ENCODE measurements at places on chromosomes 1 and 21.

DNA sequence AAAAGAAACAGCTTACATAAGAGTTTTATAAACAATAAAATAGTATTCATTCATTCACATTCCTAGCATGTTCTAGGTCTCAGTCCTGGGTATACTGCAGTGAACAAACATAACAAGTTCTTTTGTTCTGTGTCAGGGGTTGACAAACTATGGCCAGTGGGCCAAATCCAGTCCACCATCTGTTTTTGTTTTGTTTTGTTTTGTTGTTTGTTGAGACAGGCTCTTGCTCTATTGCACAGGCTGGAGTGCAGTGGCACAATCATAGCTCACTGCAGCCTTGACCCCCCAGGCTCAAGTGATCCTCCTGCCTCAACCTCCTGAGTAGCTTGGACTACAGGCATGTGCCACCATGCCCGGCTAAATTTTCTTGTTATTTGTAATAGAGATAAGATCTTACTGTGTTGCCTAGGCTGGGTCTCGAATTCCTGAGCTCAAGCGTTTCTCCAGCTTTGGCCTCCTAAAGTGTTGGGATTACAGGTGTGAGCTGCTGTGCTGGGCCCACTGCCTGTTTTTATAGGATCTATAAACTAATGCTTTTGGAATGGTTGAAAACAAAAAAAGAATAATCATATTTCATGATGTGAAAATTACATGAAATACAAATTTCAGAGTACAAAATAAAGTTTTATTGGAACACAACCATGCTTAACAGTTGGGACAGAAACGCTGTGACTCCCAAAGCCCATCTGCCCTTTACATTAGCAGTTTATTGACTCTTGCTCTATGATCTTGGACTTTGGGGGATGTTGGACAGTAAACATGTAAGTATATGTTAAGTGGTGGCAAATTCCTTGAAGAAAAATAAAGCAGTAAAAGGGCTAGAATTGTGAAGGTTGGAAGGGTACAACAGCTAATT, 17.9 kb downstream of the CAPZA1 start:
- no peak for DNase-seq

GRCh38 chr1:1842360-1843146, 48.3 kb downstream of the GNB1 start:
- DNase-seq: no peak

- no peak for DNase-seq
Measured at GRCh38 chr1:96804648-96805047, 83.1 kb downstream of the PTBP2 start.

DNA sequence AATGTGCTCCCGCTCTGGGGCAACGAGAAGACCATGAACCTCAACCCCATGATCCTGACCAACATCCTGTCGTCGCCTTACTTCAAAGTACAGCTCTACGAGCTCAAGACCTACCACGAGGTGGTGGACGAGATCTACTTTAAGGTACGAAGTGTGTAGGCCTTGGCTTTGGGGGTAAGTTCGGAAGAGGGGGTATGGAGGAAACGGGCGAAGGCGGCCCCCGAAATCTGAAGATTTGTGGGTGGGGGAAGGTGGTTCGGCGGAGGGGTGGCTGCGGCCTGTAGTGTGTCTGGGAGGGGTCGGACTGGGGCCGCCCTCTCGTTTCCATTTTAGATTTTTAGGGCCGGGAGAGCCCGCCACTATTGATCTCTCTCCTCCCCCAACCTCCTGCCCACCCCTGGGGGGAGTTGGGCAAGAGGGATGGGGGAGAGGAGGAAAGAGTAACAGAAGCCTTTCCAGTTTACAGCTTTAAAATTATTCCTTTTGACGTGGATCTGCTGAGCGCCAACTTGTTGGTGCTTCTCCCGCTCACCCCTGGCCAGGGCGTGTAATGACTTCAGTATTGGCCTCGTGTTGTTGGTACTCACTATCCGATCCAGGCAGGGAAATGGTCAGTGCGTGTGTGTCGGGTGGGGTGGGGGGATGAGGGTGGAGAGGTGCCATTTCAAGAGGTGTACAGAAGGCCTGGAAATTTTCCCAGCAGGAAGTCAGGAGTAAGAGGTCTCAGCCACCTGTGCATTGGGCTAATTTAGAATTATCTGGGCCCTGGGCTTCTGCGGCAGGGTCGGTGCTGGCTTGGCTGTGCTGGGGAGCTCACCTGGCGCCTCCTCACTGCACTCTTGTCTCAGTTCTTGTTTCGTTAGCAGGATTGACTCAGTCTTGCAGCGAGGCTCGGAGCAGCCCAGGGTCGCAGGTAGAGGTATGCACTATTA, 880 bp downstream of the PRPF38B start:
- DNase-seq: peak; percentile 58

- peak; percentile 65 for DNase-seq
Measured at GRCh38 chr1:161367684-161368400, at the start of gene CFAP126. Gene CFAP126, minus strand, starts transcription at chr1:161367876. Its CDS starts 8 bp downstream, at chr1:161367868.

DNA sequence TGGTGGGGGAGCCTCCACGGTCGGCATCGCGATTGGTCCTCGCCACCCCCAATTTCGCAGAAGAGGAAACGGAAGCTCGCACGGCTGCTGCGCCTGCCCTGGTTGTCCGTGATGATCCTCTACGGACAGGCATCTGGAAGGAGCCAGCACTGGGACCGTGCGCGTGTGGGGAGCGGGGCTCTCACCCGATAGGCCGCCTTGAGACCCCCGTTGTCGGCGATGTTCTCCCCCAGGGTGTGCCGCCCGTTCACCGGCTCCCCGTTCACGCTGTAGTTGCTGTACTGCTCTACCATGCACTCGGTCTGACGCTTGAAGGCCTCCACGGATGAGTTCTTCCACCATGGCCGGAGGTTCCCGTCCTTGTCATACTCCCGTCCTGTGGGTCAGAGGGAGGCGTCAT, 48.4 kb upstream of the EIF4G3 start:
- DNase-seq: no peak

DNA sequence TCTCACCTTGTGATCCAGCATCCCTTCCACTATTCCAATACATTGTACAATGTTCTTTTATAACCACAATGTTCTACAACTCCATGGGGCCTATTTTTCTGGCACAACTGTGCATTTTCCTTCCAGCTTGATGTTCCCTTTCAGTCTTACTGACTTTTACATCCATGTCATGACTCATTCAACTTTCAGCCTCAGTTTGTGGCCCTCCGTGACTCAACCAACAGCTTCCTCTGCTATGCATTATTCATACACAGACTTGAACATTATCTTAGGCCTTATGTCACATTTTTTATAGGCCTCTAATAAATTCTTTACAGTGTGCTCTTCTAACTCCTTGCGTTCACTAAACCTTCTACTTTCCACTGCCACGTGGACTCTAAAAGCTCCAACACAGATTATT, 119.4 kb upstream of the PRMT6 start:
- DNase-seq: no peak
